ENCODE measurements at places on chromosomes 16 and 17. TPM values are rescaled to one million over a fixed set of nuclear protein-coding genes. Genes with fewer than 3 reads are reported as not detected.

GGA2 gene
- total RNA-seq: 21.0 TPM

- no peak for DNase-seq
These were observed 213.6 kb downstream of the SEC14L1 start for GRCh38 chr17:77354420-77354669.

COX6A2 gene
- 1.3 TPM for total RNA-seq

DNA sequence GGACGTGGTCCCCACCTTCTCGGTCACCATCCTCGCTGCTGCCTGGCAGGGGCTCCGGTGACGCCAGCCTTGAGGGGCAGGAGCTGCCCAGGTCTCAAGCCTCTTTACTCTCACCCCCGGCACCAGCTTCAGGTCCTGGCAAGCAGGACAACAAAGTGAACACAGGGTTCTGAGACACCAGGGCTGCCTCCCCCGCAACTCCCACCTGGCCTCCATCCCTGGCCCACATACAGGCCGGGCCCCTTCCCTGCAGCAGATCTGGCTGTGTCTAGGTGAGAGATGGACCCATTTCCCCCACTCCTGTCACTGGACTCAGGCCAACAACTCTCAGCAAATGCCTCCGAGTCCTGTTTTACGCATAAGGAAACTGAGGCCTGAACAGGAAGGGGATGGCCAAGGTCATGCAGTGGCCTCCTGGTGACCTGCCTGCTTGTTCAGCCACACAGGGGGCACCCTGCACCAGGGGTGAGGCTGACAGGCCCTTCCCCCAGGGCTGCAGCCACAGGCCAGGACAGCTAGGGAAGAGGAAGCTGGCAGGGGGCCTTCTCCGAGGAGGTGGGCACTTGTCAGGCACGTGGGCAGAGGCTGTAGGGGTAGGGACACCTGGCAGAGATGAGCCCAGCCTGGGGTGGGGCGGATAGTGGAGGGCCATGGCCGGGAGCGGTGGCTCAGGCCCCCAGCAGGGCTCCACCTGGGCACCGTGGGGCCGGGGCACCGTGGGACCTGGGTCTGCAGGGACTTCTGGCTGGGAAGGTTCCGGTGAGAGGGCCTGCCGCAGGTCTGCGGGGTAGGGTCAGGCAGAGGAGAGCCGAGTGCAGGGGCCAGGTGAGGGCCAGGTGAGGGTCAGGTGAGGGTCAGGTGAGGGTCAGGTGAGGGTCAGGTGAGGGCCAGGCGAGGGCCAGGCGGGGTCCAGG, 46.7 kb upstream of the PVALEF start:
- DNase-seq: no peak

DNA sequence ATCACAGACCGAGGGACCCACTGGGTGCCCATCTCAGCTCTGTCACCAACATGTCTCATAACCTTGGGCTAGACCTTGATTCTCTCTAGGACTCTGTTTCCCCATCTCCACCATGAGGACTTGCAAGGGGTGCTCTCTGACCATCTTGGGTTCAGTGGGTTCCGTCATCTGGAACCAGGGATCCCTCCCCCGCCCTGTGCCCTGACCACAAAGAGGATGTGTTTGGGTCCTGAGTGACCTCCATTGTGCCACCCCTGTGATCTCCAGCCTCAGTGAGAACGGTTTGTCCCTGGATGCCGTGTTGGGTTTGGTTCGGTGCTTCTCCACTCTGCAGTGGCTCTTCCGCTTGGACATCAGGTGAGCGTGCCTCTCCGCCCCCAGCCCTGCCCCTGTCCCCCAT, 49.1 kb upstream of the CPNE2 start:
- DNase-seq: no peak
